ENCODE measurements at places on chromosomes 6 and 20.

DNA sequence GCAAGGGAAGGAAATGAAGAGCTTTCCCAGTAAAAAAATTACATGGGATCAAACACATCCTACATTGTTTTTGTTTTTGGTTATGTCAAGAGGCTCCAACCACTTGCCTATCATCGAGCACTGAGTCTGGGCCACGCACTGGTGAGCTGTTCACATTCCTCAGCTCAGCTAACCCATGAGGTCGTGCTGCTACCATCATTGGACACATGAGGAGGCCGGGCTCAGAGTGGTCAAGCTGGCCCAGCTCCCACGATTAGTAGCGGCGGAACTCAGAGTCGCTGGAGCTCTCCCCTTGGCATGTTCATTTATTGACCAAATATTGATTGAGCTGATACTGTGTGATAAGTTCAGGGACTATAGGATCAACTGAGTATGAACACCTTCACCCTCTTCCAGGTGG, 164.9 kb downstream of the CDH26 start:
- DNase-seq, result no peak

GRCh38 chr6:38302081-38302480, 337.6 kb downstream of the BTBD9 start:
- DNase-seq, result no peak

- no peak for DNase-seq
These were observed 39.0 kb upstream of the IFNGR1 start for GRCh38 chr6:137258170-137258569.

GRCh38 chr6:48859562-48860123, 603.4 kb downstream of the MMUT start:
- no peak for DNase-seq

- no peak for DNase-seq
These were observed 211.9 kb downstream of the GRIK2 start for GRCh38 chr6:101605426-101605825.

DNA sequence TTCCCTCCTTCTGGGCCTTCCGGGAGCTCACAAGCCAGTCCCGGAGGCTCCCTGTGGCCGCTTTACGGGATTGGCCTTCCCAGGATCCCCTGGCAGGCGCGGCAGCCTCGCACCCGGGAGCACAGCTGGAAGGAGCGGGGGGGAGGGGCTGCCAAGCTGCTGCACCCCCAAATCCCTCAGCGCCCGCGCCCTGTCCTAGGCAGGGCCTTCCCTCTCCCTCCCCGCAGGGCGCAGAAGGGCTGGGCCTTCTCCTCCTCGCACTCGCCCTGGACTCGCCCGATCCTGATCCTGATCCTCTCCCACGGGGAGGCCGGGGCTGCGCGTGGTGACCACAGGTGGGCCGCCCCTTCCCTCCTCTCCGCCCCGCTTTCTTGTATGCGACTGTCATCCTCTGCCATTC, 146.4 kb downstream of the FNDC1 start:
- DNase-seq, result no peak

DNA sequence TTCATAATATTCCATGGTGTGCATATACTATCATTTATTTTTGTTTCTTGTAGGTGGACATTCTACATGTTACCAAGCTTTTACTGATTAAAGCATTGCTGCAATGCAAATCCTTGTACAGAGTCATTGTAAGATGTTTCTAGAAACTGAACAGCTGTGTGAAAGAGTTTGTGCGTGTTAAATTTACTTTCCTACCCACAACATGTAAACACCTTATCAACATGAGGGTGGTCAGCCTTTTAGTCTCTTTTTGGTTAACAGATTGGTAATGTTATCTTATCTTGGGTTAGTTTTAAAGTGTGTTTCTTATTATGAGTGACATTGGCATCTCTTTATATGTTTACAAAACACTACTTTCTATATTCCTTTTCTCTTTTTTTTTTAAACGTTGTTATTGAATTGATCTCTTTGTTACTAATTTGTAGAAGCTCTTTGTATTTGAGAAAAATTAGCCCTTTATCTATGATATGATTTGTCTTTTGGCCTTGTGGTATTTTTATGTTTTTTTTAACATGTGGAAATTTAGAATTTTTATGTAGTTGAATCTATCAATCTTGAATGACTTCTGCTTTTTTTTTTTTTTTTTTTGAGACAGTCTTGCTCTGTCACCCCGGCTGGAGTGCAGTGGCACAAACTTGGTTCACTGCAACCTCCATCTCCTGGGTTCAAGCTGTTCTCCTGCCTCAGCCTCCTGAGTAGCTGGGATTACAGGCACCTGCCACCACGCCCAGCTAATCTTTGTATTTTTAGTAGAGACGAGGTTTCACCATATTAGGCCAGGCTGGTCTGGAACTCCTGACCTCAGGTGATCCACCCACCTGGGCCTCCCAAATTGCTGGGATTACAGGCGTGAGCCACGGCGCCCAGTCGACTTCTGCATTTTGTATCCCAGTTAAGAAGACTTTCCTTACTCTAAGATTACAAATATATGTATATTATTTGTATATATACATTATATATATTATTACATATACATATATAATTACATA, 112.1 kb downstream of the TCP11 start:
- DNase-seq, result no peak

- no peak for DNase-seq
These were observed 115.3 kb upstream of the MRPS10 start for GRCh38 chr6:42332916-42333315.

GRCh38 chr20:41124451-41125094, 12.8 kb upstream of the PLCG1 start:
- DNase-seq, result no peak

DNA sequence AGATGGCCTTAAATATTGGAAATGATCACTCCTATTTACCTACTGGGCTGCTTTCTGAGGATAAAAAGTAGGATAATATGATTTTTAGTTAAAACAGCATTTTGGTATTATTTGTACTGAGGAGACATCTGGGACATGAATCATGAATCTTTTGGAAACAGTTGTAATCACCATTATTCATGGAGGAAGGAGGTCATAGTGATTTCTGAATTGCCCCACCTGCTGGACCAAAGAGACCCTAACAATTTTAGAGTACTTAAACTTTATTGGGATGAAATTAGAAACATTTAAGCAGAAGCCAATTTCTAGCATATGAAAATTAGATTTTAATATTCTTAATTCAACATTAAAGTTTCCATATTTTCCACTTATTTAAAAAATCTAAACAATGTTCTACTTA, 108.4 kb upstream of the SIM1 start:
- DNase-seq, result no peak

DNA sequence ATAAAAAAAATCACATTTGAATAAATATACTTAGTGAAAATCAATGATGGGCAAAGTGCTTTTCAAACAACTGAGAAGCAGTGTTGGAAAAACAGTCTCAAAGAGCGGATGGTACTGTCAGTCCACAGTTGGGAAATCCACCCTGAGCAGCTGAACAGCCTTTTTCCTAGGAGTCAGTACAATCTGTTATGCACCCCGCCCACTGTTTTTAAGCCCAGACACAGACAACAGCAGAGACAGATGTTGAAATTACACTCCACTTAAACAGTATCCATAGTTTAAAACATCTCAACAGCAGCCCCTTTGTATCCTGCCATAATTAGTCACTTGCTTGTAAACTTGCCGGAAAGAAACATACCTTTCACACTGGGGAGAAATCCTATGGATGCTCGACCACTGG, 372 bp downstream of the KIAA0408 start:
- no peak for DNase-seq

- no peak for DNase-seq
These were observed 6.5 kb downstream of the LHFPL5 start for GRCh38 chr6:35811699-35811995.

GRCh38 chr6:92023410-92023966, 1395.9 kb downstream of the EPHA7 start:
- no peak for DNase-seq

DNA sequence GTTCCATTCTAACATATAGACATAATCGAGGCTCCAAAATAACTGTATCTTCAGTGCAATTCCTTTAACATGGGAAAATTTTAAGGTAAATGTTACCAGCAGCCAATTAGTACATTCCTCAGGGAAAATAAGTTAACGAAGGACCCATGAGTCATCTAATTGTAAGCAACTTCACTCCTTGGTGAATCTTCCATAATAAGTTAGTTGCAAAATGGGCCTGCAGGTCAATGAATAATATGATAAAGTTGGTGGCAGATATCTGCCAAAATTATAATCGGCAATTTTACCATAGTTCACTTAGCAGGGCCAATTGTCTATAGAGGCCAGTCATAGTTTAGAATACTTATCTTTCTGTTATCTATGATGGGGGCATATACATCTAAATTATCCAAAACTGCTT, 42.3 kb downstream of the QRSL1 start:
- no peak for DNase-seq

DNA sequence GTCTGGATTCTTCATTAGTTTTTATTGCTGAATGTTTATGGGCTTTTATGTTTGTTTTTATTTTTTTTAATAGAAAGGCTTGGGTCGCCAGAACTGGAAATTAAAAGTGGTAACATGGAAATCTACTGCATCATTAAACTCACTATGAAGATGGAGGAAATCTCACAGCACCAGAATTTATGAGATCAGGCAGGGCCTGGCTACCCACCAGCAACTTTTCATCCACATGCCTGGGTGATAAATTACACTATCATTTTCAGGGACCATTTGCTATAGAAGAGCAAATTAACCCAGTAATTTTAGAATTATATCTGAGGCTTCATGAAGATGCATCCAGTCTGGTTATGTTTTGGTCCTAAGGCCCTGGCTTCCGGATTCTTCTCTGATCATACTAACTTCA, 57.8 kb upstream of the PLCB4 start:
- DNase-seq, result no peak

DNA sequence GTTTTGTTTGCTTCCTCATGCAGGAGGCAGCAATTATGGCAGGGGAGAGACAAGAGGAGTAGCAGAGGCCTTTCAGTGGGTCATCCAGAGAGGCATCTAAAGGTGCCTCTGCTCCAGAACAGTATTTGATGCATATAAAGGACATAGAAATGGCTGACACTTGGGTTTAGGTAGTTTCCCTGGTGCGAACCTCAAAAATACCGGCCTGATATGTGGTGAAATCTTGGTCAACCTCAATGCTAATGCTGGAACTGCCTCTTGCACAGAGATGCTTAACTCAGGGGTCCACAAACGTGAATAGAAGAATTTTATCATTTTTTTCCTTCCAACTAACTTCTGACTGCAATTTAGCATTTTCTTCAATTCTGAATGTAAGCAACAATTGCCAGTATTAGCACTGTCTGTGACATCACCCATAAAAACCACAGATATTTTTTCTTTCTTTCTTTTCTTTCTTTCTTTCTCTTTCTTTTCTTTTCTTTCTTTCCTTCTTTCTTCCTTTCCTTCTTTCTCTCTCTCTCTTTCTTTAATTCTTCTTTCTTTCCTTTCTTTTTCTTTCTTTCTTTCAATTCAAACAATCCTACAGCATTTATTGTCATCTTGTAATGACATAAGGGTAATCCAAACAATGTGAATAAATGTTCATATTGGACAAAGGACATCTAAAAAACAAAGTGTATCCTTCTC, 180.0 kb upstream of the UST start:
- DNase-seq, result no peak

DNA sequence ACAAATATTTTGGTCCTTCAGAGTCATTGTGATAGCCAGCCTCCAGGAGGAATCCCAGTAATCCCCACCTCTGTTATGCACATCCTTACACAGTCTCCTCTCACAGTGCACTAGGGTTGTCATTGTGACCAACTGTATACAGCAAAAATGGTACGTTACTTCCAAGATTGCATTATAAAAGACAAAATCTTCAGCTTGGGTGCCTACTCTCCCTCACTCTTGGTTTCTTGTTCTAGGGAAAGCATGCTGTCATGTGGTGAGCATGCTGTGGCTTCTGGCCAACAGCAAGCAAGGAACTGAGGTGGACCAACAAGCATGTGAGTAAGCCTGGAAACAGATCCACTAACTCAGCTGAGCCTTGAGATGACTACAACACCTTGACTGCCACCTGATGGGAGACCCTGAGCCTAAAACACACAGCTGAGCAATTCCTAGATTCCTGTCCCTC, 130.1 kb upstream of the DST start:
- no peak for DNase-seq

DNA sequence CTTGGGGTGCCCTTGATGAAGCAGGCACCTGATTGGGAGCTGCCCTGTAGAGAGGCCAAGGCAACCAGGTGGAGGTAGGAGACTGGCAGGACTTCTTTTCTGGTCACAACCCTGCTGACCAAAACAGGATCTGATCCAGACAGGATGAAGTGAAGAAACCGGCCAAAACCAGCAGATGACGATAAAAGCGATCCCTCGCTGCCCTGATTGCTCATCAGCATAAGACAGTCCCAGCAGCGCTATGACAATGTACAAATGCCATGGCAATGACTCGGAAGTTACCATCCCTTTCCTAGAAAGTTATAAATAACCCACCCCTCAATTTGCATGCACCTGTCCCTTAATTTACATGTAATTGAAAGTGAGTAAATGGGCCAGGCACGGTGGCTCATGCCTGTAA, 88.4 kb upstream of the PDE10A start:
- DNase-seq, result no peak

DNA sequence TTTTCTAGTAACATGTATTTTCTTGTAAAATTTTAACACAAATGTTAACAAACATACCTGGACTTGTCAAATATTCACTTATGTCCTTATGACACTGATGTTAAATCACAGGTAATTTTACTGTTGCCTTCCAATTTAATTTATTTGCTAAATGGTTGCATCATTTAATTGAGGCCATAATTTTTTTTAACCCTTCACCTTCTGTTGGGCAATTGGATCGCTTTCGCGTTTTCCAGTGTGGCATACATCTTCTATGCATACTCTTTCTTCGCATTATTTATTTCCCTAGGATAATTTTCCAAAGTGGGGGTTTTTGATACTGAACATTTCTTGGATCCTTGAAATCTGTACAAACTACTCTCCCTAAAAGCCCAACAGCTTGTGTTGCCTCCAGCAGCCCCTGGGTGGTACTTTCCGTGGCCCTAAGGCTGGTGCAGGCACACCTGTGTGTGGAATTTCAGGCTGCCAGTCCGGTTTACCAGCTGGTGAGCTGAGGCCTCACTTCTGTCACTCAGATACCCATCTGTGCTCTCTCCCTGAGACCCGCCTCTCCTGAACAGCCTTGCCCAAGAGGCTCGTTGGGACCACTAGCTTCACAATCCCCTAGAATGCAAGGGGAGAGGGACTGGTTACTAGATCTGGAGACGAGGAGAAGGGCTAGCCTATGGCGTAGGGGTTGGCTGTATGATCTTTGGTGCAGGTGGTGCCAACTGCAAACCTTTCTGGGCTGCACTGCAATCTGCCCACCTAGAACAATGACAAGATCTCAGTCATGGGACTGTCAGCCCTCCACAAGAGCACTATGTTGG, 11.2 kb upstream of the C20orf144 start:
- no peak for DNase-seq

GRCh38 chr6:112183271-112183671, 71.1 kb downstream of the LAMA4 start:
- DNase-seq, result no peak

DNA sequence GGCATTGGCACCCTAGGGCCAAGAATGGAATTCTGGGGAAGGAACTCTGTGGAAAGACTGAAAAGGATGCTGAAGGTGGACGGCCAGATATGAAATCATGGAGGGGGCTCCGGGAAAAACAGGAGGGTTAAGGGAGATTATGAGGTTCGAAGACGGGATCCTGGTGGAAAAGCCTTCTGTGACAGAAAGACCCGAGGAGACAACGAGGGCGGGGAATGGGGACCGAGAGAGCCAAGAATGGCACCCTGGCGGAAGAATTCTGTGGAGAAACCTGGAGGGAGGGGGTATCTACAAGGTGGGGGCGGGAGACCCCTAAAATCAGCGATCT, 426 bp downstream of the TRMT6 start:
- DNase-seq, result peak; percentile 6

Measured in pons (tissue), 1 donor.